ENCODE measurements at places on chromosomes 4 and X.

- no peak for DNase-seq
Observed at GRCh38 chrX:153366878-153367538, 33.1 kb downstream of the ZNF275 start.

DNA sequence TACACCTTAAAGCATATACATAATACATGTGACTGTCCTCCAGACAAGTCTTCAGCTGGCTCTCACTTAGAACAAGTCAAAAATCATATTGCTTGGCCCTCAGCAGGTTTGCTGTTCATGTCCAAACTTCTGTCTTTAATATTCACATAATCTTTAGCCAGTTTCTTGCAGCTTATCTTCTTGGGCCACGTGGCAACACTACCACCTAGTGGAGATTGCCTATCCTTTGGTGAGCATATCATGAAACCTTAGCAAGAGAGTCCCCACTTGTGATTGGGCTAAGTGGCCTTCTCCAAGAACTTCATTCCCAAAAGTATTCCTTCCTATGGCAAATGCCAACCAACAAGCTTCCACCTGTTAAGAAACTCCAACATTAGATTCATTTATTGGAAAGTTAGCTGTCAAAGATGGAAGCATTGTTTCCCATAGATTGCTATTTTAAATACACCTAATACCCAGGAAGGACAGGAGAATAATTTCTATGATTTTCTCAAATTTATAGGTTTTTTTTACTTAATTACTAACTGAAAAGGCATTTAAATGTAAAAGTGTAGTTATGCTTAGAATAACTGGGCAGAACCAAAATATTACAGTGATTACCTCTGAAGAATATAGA, 231.9 kb upstream of the INTU start:
- DNase-seq, result peak; percentile 67

DNA sequence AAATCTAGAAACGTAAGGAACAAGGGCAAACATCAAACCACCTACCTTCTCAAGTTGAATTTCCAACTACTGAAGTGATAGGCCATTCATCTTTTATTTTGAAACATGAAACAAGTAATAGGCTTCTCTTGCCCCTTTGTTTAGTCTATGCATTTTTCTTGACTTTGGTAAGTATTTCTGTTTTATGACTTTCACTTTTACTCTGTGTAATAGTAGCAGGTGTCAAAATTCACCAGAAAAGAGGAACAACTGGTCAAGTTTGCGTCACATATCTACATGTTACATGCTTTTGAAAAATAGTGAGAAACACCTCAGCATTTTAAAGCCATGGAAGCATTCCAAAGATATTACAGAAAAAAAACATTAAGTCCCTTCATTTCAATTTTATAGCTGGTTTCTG, 157.1 kb upstream of the FTHL17 start:
- DNase-seq, result no peak

DNA sequence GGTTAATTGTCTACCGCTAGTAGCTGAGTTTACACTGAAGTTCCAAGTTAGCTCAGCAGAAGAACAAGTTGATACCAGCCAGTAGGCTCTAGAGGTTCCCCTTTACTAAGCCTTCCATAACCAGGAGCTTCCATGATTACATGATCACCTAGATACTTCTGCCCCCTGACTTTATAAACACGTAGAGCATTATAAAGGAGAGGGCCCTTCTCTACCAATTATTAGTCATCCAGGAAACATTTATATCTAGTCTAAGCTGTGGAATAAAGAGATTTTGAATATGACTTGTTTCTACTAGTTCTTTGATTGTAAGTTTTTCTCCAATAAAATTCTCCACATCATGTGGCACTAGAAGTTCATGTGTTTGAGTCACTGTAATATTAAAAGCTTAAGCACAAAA, 818.1 kb upstream of the PCDH10 start:
- DNase-seq, result no peak

GRCh38 chrX:9295551-9295950, 169.3 kb upstream of the TBL1X start:
- DNase-seq, result no peak

GRCh38 chrX:13938829-13939530, 90.7 kb downstream of the GEMIN8 start:
- DNase-seq, result no peak

DNA sequence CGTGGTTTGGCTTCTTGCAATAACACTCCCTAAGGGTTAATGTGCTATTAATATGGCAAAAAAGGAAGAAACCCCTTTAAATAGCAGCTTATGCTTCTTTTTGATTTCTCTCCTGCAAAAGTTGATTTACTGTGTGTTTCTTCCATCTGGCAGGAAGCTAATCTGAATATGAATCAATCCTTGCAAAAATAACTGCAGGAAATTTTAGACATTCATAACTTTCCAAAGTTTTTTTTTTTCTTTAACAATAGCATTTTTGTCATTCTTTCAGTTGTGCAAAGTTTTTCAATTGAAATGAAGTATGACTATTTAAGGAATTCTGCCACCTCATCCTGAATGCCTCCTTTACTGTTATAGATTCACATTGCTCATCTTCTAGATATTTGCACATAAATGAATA, 115.6 kb downstream of the SPANXA1 start:
- DNase-seq, result no peak

DNA sequence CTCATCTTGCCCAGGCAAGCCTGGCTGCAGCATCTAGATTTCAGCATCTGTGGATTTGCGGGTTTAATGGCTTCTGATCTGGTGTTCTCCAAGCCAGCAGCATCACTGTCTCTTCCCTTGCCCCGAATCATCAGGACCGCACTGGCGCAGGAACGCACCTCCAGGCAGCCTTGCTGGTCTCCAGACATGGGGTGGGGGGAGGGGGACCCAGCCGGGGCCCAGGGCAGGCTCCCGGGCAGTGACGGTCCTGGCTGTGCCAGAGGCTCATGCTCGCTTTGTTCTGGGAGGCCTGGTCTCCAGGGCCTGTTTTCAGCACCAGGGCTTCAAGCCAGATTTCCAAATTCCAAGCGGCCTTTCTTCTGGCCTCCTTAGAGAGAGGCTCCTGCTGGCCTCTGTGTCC, 4.9 kb downstream of the CFAP99 start:
- no peak for DNase-seq

- DNase-seq, result no peak
Observed at GRCh38 chr4:174119051-174119450, 164.4 kb downstream of the FBXO8 start.

DNA sequence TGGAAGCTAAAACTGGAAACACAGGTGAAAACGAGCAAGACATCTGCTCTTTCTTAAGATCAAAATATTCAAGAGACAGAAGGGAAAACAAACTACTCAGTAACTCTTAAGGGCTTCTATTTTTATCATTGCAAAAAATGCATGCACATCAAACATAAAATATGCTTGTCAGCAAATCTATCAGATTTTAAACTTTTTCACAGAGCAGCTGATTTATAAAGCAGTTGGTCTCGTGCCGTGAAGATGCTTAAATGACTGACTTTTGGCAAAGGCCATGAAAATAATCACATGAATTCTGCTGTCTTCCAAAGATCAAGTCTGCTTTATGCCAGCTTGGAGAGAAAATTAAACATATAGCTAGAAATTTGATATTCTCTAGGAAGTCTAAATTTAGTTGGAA, 482.1 kb upstream of the HS3ST1 start:
- no peak for DNase-seq

DNA sequence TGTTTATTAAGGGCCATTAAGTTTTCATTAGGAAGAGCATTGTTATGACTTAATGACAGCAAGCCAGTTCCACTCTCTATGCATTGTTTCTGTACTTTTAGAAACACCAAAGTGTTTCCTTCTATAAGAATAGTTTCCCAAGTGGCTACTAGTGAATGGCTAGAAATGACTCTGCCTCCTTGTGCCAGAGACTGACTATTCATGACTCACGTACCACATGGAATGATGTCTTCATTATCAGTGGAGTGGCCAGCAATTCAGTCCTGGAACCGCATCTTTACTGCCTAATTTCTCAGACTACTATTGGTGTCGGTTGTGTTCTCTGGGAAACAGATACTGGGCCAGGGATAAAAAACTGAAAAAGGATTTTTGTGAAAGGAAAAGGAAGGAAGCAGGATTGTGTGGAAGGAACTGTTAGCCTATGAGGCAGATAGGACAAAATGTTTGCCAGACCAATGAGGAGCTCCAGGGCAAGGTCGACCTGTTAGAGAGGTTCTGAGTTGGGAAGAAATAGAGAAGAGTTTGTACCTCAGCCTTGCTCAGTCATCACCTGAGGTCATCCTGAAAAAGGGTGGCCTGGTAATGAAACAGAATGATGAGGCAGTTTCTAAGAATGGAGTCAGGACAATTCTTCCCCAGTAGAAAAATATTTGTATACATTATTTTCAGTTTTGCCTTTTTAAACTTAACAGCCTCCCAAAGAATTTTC, 218.6 kb downstream of the SPCS3 start:
- no peak for DNase-seq

DNA sequence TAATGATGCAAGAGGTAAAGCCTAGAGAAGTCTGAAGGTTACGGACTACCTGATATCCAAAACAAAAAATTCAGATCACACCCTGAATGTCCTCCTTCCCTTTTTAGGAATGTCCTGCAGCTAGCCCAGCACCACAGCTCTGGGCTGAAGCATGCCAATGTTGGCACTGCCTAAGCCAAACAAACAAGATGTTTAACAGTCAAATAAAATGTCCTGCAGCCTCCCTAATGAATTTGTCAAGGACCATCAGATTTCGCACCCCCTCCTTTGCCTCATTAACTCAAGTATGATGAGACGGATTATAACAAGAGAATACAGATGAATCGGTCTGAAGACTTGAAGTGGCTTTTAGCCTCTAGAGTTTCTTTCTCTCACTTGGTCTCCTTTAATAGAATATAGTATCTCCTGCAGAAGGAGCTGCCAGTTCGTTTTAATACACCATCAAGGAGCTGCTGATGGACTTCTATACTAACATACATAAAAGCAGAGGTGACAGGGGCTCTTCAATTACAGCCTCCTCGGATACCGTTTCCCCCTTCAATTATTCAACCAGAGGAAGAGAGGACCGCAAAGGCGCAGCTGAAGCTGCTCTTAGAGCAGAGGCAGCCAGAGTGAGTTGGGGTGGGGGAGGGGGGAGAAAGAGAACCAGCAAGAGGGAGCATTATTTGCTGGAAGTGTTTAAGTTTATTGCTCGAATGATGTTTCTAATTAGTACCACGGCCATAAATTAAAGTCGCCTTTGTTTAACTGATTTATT, 3.0 kb upstream of the MAB21L2 start:
- DNase-seq, result peak; percentile 38

DNA sequence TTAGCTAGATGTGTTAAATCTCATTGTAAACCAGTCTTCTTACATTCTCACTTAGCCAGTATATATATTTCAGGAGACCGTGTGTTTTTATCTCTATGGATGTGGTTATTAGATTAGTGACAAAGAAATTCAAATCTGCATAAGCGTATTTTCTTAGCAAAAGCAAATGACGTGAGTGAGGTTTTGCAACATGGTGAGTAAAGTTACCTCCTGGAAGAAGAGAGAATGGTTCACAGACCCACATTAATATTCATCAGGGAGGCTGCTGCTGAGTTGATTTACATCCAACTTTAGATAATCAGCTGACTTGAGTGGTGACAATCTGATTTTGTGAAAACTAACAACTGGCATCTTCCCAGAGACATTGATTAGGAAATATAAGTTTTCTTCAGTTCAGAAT, 589.9 kb upstream of the GALNT7 start:
- no peak for DNase-seq

DNA sequence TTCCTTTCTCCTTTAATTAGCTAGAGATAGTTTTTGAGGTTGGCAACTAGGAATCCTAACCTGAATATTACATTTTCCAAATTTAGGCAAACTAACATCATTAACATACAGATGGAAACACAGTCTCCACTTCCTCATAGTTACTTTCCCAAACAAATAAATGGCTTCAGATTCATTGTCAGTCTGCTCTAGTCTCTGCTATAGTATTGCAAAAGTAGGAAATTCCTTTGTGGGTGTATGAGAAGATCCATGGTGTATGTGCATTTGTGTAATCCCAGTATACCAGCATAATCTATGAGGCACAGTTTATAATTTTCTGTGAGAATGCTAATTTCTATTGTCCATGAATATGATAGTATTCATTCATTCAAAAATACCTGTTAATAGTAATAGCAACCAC, 3.0 kb upstream of the NDP start:
- DNase-seq, result no peak

GRCh38 chr4:69849969-69850368, 10.0 kb downstream of the SULT1E1 start:
- DNase-seq, result no peak

DNA sequence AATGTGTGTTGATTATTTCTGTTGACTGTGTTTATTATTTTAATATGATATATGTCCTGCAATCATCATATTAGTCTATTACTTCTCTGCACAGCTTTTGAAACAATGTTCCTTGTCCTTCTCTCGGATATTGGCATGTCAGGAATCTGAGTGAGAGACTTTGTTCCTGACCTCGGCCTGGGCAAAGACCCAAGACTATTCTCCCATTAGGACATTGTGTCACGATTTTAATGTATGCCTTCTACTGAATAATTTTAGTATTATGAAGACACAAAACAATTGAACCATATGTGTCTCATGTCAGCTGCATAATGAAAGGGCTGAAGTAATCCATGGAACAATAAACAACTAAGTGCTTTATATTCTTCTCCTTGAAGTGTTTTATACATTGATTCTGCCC, 580.8 kb upstream of the TENM3 start:
- no peak for DNase-seq

DNA sequence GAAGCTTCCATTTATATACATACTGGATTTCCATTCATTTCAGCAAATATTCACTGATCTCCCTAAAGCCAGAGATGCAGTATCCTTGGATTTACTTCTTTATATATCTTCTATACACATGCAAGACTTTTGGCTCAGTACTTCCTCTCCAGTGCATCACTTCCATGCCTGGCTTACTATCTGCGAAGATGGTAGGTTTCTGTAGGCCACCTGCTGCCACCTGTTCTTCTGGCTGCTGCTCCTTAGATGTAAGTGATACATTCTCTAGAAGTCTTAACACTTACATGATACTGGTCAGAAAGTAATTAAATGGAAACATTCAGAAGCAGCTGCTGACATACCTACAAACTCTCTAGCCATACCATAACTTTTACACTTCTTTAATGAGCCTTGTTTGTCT, 48.9 kb downstream of the TBC1D9 start:
- no peak for DNase-seq

GRCh38 chr4:103207673-103208072, 9.5 kb upstream of the CENPE start:
- DNase-seq, result no peak

GRCh38 chr4:133154725-133155124, 5.6 kb downstream of the PCDH10 start:
- DNase-seq, result peak; percentile 22

- no peak for DNase-seq
Observed at GRCh38 chrX:66020631-66021334, 19.1 kb downstream of the VSIG4 start.
